ENCODE measurements at places on chromosomes 12 and 14. TPM values are rescaled to one million over a fixed set of nuclear protein-coding genes. Genes with fewer than 3 reads are reported as not detected.

DNA sequence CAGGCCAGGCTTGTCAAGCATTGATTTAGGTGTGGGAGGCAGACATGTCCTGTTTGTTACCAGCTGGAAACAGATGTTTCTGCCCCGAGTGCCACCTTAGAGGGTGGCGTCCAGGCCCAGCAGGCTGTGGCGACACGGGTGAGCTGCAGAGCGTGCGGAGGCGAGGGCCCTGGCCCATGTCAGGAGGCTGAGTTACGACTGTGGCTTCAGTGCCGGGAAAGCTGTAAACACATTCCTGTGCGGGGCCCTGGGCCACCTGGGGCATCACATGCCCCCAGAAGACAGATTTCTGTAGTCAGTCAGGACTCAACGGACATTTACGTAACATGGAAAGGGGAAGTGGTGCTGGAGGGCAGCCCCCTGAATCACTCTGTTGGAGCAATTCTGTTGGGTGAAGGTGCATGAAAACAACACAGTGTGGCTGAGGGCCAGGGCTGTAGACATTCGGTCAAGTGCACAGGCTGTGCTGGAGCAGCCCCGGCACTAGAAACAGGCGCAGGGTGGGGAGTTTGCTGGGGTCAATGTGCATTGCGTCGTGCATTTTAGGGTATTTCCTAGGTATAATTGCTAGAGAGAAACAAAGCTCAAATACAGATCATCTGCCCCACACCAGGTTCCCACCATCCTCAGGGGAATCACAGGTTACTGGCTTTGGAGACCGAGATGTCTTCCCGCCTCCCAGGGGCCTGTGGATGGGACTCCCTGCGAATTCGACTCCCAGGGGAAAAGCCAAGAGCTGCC, 291.8 kb downstream of the TMEM121 start:
- H3K36me3 ChIP-seq: no peaks in the 10 kb centered on the region
- no peak overlapping the region for H3K4me3 ChIP-seq
- DNase-seq: no peak

DNA sequence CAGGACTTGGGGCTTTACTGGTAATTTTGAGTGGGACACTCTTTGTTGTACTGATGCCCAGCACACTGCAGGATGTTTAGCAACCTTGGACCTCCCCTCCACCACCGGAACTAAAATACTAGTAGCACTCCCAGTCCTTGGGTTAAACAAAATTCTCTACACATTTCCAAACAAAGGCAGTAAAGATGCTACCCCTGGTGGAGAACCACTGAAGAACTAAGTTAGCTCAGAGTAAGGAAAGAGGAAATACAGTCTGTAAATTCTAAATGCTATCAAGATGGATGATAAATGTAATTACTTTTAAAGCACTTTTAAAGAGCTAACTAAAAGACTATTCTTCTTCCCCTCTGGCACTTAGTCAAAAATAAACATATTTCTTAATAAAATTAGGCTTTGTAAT, 64.1 kb downstream of the LRP6 start:
- peaks cover 44% of the 10 kb centered on the region for H3K36me3 ChIP-seq
- no peak overlapping the region for H3K27ac ChIP-seq
- H3K4me1 ChIP-seq: no peaks in the 10 kb centered on the region
- no peak for DNase-seq
- no peak overlapping the region for H3K4me3 ChIP-seq

- DNase-seq: no peak
- no peaks in the 10 kb centered on the region for H3K36me3 ChIP-seq
- H3K27me3 ChIP-seq: no peaks in the 10 kb centered on the region
- peak overlapping the region; percentile 1 for H3K27ac ChIP-seq
- no peaks in the 10 kb centered on the region for H3K4me1 ChIP-seq
These were observed 68.4 kb downstream of the CRACR2A start for GRCh38 chr12:3684449-3685051.

GRCh38 chr12:56104109-56104814, at the start of gene PA2G4:
TSS of gene PA2G4 (plus strand) at chr12:56104559. CDS start at chr12:56104738, 179 bp downstream.
- H3K27ac ChIP-seq: peak within 1 kb of the TSS; percentile 58
- peaks cover 43% of the 10 kb centered on the region for H3K36me3 ChIP-seq
- H3K4me1 ChIP-seq: no peaks in the 10 kb centered on the region
- H3K27me3 ChIP-seq: no peaks in the 10 kb centered on the region

GRCh38 chr14:30337456-30337855, 221.5 kb upstream of the G2E3 start:
- H3K4me3 ChIP-seq: no peak overlapping the region
- H3K27me3 ChIP-seq: no peaks in the 10 kb centered on the region
- DNase-seq: no peak
- peaks cover 4% of the 10 kb centered on the region for H3K4me1 ChIP-seq

DNA sequence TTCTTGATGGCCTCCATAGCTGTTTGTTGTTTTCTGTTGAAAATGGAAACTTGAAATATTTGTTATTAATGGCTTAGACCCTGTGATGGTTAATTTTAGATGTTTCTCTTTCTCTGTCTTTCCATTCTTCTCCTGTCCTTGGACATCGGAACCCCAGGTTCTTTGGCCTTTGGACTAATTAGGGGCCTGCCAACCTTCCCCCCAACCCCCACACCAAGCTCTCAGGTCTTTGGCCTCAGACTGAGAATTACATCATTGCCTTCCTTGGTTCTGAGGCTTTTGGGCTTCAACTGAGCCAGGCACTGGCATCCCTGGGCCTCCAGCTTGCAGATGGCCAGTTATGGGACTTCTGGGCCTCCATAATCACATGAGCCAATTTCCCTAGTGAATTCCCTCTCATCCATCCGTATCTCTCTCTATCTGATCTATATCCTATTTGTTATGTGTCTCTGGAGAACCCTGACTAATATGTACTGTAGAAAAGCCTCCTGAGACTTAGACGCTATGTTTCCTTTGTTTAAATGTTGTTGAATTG, 71.6 kb downstream of the FGD4 start:
- no peak overlapping the region for H3K4me3 ChIP-seq
- no peaks in the 10 kb centered on the region for H3K4me1 ChIP-seq
- DNase-seq: peak; percentile 38
- H3K27me3 ChIP-seq: no peaks in the 10 kb centered on the region
- H3K27ac ChIP-seq: no peak overlapping the region

GRCh38 chr14:24394275-24394674, 4.5 kb upstream of the NYNRIN start:
- peaks cover 11% of the 10 kb centered on the region for H3K27me3 ChIP-seq
- no peak overlapping the region for H3K27ac ChIP-seq

DNA sequence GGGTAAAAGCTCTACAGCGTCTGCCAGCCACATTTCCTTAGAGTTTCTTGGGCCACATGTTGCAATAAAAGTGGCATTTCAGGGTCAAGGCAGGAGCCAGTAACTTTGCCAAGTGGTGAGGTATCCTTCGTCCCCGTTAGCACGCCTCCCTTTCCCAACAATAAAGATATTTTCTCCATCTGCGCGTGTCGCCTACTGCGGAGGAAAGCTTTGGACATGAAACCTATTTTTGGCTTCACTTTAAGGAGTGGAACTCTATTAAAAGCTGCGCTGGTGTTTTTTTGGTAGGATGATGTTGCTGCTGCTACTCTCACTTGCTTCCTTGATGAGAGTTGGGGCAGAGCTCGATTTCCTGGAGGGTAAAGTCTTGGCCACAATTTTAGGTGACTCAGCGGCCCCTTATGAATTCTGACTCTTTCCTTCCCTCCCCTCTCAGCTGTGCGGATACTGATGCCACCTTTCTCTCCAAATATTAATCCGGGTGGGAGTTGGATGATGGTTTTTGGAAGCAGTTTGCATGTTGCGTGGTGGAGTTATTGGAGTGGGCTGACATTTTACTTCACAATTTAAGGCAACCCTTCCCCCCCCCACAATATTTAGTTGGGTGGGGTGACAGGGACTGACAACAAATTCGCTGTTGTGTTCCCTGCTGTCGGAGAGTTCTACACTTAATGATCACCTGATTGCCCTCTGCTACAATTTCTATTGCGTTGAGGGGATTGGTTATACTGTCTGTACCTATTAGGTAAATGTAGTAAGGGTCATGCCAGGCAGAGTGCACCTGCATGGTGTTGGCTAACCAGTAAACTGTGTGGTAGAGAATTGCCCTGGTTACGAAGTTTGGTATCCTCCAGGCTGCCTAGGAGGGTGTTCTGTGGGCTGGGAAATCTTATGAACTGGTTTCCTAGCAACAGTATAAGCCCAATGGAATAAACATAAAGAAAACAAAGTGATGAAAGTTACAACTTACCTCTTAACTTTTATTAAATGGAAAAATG, 1.1 kb downstream of the CCDC91 start:
- H3K27ac ChIP-seq: no peak overlapping the region
- peak; percentile 46 for DNase-seq

DNA sequence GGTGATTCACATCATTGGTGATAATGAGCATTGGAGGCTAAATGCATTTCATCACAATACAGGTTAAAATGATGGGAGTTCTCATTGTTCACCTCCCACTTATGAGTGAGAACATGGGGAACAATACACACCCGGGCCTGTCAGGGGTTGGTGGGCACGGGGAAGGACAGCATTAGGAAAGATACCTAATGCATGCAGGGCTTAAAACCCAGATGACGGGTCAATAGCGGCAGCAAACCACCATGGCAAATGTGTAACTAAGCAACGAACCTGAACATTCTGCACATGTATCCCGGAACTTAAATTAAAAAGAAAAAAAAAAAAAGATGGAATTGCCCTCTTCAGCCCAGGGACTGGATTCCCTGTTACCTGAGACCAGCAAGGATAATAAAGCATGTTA, 2.3 kb upstream of the LUM start:
- no peaks in the 10 kb centered on the region for H3K27me3 ChIP-seq
- H3K27ac ChIP-seq: no peak overlapping the region
- no peak overlapping the region for H3K4me3 ChIP-seq
- DNase-seq: no peak

- H3K36me3 ChIP-seq: no peaks in the 10 kb centered on the region
- no peaks in the 10 kb centered on the region for H3K4me1 ChIP-seq
- H3K4me3 ChIP-seq: no peak overlapping the region
- H3K27me3 ChIP-seq: no peaks in the 10 kb centered on the region
- DNase-seq: no peak
- H3K27ac ChIP-seq: no peak overlapping the region
These were observed 14.6 kb upstream of the SP1 start for GRCh38 chr12:53365245-53365904.

- no peak overlapping the region for H3K27ac ChIP-seq
- no peaks in the 10 kb centered on the region for H3K36me3 ChIP-seq
- H3K4me3 ChIP-seq: no peak overlapping the region
- H3K27me3 ChIP-seq: no peaks in the 10 kb centered on the region
- DNase-seq: no peak
These were observed 11.2 kb upstream of the POP5 start for GRCh38 chr12:120592121-120593049.

DNA sequence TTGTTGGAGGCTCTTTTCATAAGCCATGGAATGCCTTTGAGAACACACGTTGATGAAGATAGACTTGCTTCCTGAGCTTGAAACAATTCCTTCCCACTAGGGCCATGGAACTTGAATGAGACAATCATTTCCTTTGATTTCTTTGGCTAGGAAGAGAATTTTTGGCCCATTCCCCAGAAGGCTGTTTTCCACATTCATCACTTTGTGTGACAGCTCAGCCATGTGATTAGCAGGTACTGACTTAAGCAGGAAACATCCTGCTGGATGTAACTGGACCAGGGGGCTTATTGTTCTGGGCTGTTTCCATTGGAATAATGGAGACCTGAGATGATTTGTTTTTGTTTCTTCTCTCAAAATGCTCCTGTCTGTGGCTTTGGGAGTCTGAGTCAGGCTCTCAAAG, 469.8 kb upstream of the SEL1L start:
- no peak overlapping the region for H3K27ac ChIP-seq
- no peak overlapping the region for H3K4me3 ChIP-seq
- no peaks in the 10 kb centered on the region for H3K36me3 ChIP-seq
- DNase-seq: no peak

DNA sequence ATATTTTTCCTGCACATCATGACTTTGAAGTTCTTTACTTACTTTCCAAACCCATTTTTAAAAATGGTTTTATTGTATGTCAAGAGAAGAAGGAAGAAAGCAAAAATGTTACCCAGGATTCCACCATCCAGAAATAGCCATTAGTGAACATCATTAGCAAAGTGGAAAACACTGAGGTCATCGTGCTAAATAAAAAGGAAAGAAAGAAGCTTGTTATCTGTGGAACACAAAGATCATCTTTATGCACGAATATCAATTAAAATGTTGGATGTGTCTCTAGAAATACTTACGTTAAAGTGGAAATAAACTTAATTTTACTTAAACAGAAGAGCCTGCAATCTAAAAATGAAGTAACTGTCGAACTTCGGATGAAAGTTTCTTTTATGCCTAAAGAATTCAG, 27.3 kb downstream of the SFSWAP start:
- no peaks in the 10 kb centered on the region for H3K27me3 ChIP-seq
- no peaks in the 10 kb centered on the region for H3K4me1 ChIP-seq
- peaks cover 89% of the 10 kb centered on the region for H3K36me3 ChIP-seq
- no peak for DNase-seq
- no peak overlapping the region for H3K27ac ChIP-seq
- no peak overlapping the region for H3K4me3 ChIP-seq

DNA sequence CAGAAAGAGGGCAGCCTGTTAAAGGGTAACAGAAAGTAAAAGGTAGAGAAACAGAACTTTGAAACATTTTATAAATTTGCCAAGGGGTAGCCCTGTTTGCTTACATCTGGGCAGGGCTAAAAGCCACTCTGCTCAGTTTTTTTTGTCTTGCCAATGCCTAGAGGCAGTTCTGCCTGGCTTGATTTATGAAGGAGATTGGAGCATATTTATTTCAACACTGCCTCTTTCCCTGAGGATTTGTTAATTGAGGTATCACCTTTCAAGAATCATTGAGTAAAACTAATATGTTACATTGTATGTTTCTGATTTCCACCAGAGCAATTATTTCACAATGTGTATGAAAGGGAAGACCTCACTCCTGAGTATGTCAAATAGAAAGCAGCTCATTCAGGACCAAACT, 160.8 kb downstream of the GXYLT1 start:
- H3K4me1 ChIP-seq: no peaks in the 10 kb centered on the region
- H3K4me3 ChIP-seq: no peak overlapping the region
- H3K27me3 ChIP-seq: no peaks in the 10 kb centered on the region
- H3K27ac ChIP-seq: no peak overlapping the region
- H3K36me3 ChIP-seq: no peaks in the 10 kb centered on the region

Gene BEGAIN
- 1.0 TPM for total RNA-seq

Gene PMEL
- 15.8 TPM for total RNA-seq

Gene CMKLR1
- total RNA-seq: not detected

Gene AMN
- 1.8 TPM for total RNA-seq

Gene KRT71
- total RNA-seq: not detected

Gene PCED1B
- total RNA-seq: 4.2 TPM

Gene CLEC4D
- total RNA-seq: 0.70 TPM

Gene OR4E2
- total RNA-seq: not detected
